Hippocampal formation (tissue), 2 donors: ENCODE measurements at places on chromosomes 16 and 17.

GRCh38 chr17:75067856-75068255, 19.9 kb upstream of the SLC16A5 start:
- no peak for DNase-seq

DNA sequence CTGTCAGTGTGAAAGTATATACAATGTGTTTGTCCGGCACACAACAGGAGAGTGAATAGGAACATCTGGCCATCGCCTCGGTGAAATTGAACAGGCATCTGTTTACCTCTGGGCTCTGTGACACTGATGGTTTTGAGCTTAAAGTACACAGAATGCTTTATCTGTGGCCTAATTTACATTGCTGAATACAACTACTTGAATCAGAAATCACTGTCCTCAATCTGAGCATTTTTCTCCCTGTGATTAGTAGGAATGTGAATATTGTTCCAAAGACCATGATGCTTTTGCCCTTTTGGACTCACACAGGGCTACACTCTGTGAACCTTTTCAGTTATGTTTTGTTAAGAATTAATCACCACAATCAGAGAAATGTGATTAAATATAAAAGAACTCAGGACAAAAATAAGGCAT, 323.0 kb upstream of the TBX2 start:
- no peak for DNase-seq

DNA sequence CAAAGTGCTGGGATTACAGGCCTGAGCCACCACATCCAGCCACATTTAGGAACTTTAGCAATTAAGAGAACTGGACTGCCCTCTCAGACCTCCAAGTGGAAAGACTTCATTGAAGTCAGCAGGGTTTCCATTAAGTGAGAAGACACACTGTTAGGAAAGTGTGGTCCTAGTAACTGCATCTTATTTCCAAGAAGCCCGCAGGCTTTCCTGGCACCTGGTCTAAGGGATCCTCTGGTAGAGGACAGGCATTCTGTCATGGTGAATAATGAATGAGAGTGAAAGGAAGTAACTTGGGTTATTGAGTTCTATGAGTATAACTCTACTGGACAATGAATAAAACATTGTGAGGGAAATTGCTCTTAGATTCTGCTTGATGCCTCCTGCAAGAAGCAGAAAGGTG, 14.1 kb downstream of the C17orf75 start:
- DNase-seq, result no peak

DNA sequence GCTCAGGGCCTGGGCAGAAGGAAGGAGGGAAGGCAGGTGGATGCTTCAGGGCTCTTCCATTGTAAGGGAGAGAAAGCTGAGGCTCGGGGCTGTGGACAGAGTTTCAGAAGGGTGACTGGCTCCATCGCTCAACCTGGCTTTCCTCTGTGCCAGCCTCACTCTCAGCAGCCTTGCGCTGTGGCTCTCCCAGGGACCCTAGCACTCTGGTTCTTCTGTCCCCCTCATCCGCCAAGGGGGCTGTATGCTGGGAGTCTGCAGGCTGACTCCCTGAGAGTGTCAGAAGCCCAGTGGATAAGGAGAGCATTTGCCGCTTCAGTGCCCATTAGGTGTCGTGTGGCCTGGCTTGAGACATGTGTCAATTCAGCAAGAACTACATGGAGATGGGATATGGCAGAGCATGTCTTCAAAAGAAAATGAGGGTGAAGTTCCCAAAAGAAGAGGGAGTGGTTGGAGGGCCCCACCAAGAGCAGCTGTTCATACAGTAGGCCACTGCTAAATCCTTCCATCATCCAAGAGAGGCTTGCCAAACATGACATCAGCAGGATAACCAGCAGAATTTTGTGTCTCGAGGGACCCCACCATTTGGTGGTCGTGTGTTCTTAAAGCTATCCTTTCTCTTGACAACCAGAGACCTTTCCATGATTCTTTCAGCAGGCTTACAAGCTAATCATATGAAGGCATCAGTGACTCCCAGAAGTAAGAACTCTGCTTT, 148.2 kb downstream of the IRX5 start:
- no peak for DNase-seq

DNA sequence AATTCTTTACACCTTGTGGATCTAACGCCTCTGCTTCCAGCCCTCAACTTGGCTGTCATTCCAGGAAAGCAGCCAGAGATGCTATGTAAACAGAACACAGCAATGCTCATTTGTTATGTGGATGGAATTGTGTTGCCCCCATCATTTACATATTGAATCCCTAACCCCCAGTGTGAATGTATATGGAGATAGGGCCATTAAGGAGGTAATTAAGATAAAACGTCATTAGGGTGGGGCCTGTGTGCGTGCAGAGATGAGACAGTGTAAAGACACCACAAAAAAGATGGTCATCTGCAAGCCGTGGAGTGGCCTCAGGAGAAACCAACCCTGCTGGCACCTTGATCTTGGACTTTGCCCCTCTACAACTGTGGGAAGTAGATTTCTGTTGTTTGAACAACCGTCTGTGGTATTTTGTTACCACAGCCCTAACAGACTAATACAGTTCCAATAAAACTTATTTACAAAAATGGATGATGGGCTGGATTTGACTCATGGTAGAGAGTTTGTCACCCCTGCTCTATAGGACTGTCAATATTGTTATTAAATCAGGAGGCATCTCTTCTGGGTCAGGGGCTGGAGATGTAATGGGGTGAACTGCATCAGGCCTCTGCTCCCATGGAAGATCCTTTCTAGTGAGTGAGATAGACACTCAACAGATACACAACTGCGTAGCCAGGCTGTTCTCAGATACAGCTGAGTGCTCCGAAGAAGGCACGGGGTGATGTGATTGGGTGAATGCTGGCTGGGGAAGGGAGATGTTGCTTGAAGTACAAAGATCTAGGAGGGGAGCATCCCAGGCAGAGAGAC, 339.0 kb downstream of the SNX29 start:
- no peak for DNase-seq

DNA sequence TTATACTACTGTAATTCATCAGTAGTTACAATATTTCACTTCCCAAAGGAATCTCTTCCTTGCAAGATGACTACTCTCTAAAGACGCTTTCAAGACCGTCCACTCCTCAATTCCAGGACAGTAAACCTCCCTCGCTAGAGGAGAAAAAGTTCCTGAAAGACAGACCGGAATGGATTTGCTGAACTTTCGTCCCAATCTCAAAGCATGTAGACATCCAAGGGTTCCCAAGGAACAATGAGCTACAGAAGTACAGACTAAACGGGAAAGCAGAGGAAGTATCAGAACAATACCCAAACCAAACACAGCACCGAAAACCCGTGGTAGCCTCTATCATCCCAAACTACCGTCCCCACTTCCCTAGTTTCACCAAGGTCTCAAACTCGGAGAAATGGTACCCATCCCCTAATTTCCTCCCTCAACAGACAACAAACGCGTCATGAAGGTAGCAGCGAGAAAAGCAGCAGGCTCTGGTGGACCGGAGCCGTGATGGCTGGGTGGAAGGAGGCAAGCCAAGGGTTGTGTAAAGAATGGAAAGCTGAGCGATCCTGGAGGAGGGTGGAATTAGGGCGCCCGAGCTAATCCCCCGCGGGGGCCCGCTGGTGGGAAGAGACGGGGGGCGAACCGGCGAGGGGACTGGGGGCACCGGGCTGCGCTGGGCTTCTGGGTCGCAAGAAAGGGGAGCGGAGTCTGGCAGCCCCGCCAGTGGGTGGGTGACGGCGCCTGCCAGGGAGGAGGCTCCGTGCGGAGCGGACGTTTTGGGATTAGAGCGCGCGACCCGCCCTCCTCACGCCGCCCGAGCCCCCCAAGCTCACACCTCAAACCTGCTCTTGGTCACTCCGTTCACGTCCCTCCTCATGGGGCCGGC, 647 bp downstream of the FBXL20 start:
- no peak for DNase-seq
